Activated CD8-positive, alpha-beta memory T cell treated with anti-CD3 and anti-CD28 coated beads, Interleukin-2, amount 10 ng/mL, durations not matched to agents 7 days and 5 days (primary cell): ENCODE measurements at places on chromosomes 7 and 10. TPM values are rescaled to one million over a fixed set of nuclear protein-coding genes. Genes with fewer than 3 reads are reported as not detected.

- no peak for DNase-seq
These were observed 49.9 kb downstream of the ARMC3 start for GRCh38 chr10:22977751-22978150.

DNA sequence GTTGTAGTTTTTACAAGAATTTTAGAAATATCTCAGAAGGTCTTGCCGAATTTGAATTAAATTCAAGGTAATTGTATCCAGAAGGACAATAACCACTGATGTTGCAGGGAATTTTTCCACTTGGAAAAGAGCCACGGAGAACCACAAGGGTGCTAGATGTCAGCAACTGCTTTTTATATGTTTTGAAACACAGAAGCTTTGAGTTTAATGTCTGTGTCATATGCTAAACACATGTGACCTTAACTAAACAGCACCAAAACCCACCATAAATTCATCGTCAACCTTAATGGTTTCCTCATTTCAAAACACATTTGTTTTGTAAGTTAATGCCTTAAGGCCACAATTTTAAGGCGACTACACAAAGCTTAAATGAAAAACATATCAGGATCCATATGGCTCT lies 106.9 kb downstream of the COL28A1 start:
- DNase-seq = no peak

Gene CYP3A4
- total RNA-seq = not detected

DNA sequence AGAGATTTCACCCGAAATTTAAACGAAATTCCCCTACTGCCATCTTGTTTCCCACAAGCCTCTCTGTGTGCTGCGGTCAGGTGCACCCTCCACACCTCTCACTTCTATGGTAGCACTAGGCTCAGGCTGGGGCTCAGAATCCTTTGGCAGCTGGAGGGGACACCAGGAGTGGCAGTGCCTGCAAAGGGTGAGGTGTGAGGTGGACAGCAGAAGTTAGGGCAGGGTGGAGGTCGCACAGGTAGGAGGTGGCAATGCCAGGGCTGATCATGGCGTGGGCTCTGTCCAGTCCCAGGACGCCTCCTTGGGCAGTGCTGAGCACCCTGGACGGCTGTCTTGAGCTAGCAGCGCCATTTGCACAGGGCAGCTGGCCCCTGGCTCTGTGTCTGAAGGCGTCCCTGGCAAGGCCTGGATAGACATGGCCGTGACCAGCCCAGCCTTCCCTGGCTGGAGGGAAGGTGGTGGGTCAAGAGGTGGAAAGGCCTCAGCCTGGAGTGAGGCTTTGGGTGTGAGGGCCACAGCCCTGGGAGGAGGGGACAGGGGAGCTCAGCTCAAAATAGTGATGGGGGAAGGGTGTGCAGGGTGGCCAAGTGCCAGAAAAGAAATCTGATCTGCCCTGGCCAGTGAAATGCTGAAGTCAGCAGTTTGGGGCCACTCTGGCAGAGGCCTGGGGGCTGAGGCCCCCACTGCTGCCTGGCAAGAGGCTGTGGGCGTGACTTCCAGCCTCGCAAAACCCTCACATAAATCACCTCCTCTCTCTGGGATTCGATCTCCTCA lies 40.0 kb downstream of the ZCCHC24 start:
- DNase-seq = no peak

DNA sequence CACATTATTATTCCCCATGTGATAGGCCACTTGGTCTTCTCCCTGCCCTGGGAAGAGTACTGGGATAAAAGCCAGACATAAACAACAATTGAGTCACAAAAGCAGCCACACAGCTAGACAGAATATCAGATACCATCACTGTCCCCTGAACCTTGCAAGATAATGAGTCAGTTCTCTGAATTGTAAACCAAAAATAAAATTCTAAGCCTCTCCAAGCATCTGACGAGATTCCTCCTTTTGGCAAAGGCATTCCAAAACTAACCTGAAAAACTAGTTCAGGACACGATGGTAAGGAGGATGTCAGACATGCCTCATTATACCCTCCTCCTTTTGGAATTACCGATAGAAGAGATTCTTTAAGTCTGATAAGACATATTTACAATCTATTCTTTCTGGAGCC lies 450.7 kb downstream of the HTR7 start:
- no peak for DNase-seq

Gene ZNF853
- total RNA-seq = 0.63 TPM

- peak; percentile 75 for DNase-seq
These were observed 78.5 kb downstream of the LHPP start for GRCh38 chr10:124539935-124540641.

DNA sequence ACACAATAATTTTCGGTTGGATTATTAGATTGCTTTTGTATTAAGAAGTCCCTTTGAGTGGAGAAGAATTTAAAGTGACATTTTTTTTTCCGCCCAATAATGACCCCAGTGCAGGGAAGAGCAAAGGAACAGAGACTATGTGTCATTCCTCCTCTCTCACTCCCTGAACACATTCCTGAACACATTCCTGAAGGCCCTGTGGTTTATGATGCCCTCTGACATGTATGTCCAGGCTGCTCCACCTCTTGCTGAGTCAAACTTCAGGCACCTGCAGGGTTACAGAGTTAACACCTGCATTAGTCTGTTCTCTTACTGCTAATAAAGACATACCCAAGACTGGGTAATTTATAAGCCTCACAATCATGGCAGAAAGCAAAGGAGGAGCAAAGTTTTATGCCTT lies 704.0 kb upstream of the LRRN3 start:
- no peak for DNase-seq

DNA sequence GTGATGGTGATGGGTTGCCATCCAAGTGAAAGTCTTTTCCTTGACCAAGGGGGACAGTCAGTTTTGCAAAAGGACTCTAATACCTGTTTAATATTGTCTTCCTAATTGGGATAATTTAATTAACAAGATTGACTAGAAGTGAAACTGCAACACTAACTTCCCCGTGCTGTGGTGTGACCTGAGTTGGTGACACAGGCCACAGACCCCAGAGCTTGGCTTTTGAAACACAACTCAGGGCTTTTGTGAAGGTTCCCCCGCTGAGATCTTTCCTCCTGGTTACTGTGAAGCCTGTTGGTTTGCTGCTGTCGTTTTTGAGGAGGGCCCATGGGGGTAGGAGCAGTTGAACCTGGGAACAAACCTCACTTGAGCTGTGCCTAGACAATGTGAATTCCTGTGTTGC lies 6.9 kb downstream of the PPIF start:
- DNase-seq = peak; percentile 77

Gene THNSL1
- 3.5 TPM for total RNA-seq

DNA sequence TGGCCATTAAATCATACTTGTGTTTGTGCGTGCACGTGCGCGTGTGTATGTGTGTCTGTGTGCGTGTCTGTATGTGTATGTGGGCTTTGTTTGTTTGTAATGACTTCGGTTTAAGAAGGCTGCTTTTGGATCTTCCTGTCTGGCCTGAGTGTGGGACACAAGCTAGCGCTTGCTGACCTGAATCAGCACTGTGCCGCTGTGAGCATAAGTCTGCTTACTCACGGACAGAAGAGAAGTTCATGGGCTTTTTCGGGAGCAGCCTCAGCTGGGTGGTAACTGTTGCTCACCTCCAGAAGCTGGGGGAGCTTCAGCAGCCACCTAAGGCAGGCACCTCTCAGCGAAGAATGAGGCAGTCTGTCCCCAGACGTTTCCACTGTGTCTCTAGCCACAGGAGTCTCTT lies 56.1 kb upstream of the TRUB1 start:
- DNase-seq = no peak

Gene HIP1
- total RNA-seq = 7.6 TPM

Gene PHKG1
- 1.8 TPM for total RNA-seq

DNA sequence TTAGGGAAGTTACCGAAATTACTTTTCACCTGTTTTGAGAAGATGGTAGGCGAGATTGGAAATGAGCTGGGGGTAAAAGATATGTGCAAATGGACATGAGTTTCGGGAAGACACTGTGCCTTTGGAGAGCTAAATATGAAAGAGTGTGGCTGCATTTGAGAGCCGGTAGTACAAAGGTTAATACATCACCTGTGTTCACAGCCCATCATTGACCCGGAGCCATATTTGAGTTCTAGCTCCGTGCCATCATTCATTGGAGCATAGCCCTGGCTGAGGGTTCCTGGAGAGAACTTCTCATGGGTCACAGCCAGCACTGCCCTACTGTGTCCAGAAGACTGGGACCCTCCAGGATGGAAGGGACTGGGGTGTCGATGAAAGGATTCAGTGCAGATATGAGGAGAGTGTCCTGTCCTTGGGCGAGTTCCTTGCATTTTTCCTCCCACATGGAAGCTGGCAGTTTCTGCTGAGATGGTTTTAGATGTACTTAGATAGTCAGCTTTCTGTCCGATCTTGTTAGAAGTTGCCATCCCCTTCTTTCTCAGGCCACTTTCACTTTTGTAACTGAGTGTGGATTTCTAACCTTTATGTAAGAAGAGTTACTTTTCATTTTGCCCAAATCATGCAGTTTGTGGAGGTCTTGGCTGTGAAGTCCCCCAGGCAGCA lies 138.8 kb downstream of the JCAD start:
- no peak for DNase-seq

Gene MMRN2
- not detected for total RNA-seq

Gene CTTNBP2
- total RNA-seq = not detected

Gene CYP26C1
- total RNA-seq = 0.18 TPM

DNA sequence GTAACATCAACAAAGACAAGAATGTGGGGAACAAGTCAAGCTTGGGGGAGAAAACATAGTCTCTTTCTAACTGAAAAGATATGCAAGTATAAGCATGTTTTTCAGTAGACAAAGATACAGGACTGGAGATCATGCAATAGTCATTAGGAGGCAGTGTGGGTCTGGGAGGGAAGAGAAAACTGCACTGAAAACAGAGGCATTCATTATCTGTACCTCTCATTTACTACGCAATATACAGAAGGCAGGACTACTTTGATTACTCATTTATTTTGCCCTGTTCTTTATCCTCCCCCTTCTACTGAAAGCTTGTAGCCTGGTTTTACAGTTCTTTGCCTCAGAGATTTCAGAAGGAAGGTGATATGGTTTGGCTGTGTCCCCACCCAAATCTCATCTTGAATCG lies 341.2 kb downstream of the CRPPA start:
- DNase-seq = no peak

Gene IL6
- total RNA-seq = not detected

GRCh38 chr7:149595541-149595940 lies 97.9 kb upstream of the ZNF746 start:
- DNase-seq = no peak

DNA sequence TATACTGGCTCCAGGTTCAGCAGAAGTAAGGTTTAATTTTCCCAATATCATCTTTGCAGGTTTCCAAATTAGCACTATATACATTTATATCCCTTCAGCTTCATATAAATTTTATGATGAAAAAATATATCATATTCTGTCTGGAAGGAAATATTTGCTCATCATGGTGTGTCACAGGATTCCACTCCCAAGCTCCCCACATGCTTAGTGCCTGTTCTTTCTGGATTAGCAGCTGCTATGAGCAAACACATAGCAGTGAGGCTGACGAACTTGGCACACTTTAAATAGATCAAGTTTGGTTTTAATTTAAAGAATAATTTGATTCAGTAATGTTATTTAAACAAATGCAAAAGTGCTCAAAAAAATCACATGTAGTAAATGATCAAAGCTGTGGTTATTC lies 251.9 kb downstream of the AGMO start:
- DNase-seq = no peak

Gene C7orf33
- not detected for total RNA-seq

GRCh38 chr7:143451746-143452145 lies 8.5 kb downstream of the TAS2R60 start:
- no peak for DNase-seq

- DNase-seq = no peak
These were observed 188.1 kb downstream of the SDHAF3 start for GRCh38 chr7:97305589-97305988.

- DNase-seq = peak; percentile 80
These were observed 43.3 kb upstream of the NFKB2 start for GRCh38 chr10:102352066-102352715.

DNA sequence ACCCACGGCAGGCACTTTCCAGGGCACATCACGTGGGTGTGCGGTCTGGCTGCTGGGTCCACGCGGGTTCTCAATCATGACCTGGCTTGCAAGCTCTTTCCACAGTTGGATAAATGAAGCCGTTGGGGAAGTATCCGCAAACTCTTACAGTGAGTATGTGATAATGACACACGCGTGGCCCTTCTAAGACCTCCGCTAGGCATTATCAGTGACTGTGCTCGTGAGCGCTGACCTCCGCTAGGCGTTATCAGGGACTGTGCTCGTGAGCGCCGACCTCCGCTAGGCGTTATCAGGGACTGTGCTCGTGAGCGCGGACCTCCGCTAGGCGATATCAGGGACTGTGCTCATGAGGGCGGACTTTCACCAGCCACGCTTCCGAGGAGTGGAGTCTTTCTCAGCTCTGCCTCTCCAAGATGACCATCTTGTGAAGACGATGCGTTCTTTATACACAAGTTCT lies 107.0 kb downstream of the WDR37 start:
- peak; percentile 36 for DNase-seq

- no peak for DNase-seq
These were observed 758.6 kb downstream of the AUTS2 start for GRCh38 chr7:70356787-70357328.

Gene RBP4
- not detected for total RNA-seq

Gene RBM17
- 205 TPM for total RNA-seq

DNA sequence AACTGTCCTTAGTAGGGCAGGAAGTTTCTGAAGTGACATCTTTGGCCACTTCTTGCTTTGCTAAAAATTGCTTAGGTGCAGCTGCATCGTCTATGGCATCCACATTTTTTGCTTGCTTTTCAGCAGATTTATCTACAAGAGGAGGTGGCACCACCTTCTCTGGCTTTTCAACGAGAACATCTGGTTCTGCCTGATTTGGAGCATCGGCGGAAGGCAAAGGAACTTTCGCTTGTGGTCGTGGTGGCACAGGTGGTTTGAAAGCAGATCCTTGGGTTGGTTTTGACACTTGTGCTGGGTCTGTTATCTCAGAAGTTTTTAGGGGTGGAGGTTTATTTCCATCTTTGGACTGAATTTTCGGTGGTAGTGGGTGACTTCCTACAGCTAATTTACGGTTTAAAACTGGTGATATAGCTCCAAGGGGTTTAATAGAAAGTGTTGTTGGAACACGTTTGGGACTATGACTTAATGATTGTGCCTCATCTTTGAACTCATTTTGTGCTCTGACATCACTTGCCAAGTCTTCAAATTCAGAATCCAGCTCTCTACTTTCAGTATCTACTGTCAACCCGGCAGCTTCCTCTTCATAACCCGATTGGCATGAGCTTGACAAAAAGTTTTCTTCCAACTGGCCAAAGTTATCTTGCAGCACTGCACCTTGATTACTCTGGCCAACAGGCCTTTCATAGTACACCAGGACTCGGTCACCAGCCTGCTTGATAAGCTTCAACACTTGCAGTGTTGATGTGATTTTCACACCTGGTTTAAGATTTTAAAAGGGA lies 44.0 kb downstream of the SLC18A2 start:
- no peak for DNase-seq

Gene TSPAN12
- not detected for total RNA-seq
